Fibroblast of lung (primary cell): ENCODE measurements at places on chromosomes 12 and 14. TPM values are rescaled to one million over a fixed set of nuclear protein-coding genes. Genes with fewer than 3 reads are reported as not detected.

Gene PPP1CC
- total RNA-seq = 98.9 and 112 TPM in 2 replicates

Gene LAG3
- total RNA-seq = 0.17 and 0.26 TPM in 2 replicates

Gene CLEC4A
- total RNA-seq = 0.26 and 0.33 TPM in 2 replicates

Gene MANSC4
- 0.17 TPM in 1 of 2 replicates, not detected in the other for total RNA-seq

DNA sequence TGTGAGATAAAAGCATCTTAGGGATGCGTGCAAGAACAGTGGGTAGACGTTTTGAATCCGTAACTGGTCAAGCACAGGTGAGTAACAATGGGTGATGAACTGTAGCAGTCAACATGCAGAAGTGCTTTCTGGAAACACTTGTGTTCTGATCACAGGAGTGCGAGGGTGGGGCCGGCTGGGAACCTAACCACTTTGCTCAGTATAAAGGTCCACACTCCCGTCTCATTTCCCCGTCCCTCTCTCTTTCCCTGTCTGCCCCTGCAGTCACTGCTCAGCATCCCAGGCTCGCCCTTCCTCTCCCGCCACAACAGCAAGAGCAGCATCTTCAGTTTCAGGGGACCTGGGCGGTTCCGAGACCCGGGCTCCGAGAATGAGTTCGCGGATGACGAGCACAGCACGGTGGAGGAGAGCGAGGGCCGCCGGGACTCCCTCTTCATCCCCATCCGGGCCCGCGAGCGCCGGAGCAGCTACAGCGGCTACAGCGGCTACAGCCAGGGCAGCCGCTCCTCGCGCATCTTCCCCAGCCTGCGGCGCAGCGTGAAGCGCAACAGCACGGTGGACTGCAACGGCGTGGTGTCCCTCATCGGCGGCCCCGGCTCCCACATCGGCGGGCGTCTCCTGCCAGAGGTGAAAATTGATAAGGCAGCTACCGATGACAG lies 127.1 kb downstream of the FIGNL2 start:
- peak; percentile 40 for DNase-seq

DNA sequence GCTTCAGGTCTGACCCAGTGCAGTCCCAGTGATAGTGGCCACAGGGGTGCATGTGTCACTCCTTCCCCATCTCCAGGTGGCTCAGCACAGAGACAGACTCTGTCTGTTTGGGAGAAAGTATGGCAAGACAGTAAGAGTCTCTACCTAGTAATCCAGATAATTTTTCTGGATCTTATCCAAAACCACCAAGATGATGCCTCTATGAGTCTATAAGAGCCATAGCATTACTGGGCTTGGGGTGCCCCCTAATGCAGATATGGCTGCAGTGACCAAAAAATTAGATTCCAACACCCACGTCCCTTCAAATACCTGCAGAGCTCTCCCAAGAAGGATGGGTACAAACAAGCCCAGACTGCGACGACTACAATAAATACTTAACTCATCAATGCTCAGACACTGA lies 123.8 kb downstream of the GRIP1 start:
- DNase-seq = no peak

DNA sequence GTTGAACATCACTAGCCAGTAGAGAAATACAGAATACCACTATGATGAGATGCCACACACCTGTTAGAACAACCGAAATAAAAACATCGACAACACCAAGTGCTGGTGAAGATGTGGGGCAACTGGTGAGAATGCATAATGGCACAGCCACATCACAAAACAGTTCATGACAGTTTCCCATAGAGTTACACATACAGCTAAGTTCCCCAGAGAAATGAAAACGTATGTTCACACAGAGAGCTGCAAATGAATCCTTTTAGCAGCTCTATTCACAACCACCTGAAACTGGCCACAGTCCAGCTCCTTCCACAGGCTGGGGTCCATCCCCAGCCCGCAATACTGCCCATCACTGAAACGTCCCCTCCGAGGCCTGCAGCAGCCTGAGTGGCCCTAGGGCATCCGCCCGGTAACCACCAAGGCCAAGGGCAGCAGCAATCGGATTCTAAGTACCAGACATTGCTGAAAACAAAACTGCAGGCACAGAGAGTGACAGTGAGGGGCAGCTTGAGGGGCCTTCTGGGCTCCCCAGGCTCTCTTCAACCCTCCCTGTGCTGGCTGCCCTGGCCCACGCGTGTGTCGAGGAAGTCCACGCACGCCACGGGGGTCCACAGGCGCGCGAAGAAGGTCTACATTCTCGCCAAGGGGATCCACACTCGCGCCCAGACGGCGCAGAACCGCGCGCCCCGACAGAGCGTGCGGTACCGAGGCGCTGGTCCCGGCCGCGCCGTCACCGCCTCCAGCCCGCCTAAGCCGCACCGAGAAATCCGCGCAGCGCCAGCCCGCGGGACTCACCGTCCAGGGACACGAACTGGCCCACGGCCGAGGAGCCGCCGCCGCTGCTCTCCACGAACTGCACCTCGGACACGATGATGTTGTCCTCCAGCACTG lies 903 bp downstream of the BRF1 start:
- peak; percentile 8 for DNase-seq

- peak; percentile 89 for DNase-seq
Observed at GRCh38 chr12:25692115-25693035, 139.3 kb upstream of the LMNTD1 start.

GRCh38 chr14:91116913-91117588 lies 3.2 kb downstream of the DGLUCY start:
- no peak for DNase-seq

DNA sequence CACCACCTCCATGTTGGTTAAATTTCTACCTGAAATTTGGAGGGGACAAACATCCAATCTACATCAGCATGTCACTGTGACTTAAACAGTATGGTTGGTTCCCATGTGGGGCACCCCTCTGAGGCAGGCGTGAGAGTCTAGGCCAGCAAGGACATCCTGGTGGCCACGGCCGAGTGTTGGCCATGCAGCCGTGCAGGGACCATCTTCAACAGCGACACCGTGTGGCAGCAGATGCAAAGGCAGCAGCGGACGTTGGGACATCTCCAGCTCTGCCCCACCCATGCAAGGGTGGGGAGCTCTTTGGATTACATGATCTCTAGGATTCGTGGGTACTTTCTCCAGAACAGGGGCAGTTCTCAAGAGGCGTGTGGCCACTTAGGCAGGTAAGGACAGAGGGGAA lies 49.8 kb downstream of the NOC4L start:
- DNase-seq = no peak
